Stimulated activated CD4-positive, alpha-beta T cell treated with anti-CD3 and anti-CD28 coated beads, Interleukin-12 subunit alpha, Interleukin-12 subunit beta, amount 100 ng/mL, for 24 hours (primary cell): ENCODE measurements at places on chromosomes 11 and 22.

DNA sequence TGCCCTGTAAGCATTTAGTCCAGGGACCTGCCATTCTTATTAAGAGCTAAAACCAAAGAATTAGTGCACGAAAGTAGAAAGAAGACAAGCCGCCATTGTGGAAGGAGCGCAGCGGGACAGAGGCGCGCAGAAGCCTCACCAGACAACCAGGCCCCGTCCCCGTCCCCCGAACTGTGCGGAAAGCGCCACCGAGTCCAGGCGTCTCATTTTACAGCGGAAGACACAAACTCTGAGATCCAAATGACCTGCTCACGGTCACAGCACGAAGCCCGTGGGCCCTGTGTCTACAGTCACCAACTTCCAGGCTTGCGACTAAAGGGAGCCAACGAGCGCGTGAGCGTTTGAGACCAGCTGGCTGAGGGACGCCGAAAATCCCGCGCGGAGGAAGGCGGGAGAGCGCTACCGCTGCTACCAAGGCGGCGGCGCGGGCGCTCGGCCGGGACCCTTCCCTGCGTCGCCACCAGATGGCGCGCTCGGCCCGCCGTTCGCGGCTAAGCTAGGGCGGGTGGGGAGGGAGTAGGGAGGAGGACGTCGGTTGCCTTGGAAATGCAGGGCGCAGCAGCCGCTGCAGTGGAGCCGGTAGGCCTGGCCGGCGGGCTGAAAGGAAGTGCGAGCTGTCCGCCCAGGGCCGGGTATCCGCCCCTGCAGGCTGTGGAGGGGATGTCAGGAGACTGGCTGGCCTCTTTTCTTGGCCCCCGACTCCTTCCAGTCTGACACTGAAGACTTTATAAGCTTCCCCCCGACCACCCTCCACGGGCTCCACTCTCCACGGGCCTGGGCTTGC, 434 bp upstream of the CCDC83 start:
- peak; percentile 87 for DNase-seq

- no peak for DNase-seq
These were observed 59.2 kb downstream of the CACNG2 start for GRCh38 chr22:36644333-36644757.

DNA sequence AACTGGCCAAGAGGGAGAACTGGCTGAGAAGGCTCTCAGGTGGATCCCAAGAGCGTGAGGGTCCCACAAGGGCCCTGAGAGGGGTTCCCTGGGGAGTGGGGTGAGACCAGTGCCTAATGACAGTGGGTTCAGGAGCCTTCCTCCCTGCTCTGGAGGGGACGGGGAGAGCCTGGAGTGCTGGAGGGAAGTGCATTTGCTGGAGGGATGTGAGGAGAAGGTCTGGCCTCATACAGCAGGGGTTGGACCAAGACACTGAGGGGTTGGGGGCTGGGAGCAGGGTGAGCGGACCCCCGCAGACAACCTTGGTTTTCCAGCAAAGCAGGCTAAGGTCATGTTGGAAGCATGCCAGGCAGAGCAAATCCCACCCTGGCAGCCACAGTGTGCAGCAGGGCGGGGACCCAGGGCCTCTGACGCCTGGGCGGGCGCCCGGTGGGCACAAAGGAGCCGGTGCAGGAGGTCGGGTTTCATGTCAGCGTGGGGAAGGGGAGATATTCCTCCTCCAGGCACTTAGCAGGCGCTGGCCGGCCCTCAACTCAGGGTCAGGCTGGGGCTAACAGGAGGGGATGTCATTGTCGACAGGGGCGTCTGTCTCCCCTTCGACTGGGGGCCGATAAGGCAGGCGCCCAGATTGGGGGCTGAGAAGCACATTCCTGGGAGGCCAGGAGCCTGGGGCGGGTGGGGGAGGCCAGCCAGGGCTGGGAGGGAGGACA, 3.1 kb upstream of the DERL3 start:
- no peak for DNase-seq

DNA sequence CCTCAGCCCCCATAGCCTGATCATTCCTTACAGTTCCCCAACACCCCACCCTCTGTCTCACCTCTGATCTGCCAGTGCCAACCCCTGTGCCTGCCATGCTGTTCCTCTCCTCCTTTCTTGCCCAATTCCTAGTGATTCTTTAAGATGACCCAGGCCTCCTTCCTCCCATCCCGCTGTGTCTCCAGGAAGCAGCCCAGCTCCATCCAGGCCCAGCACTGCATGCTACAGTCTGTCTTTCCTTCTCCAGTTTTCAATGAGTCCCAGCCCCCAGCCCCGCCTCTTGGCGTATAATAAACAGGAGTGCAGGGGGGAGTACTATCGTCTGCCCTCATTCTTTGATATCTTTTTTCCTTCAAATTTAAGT, 12.3 kb downstream of the LTBP3 start:
- DNase-seq = no peak

GRCh38 chr11:58530236-58530635, 22.3 kb upstream of the OR5B21 start:
- no peak for DNase-seq

GRCh38 chr11:126477535-126478305, 122.2 kb downstream of the ST3GAL4 start:
- no peak for DNase-seq

GRCh38 chr11:124109377-124109776, 5.9 kb upstream of the VWA5A start:
- no peak for DNase-seq

DNA sequence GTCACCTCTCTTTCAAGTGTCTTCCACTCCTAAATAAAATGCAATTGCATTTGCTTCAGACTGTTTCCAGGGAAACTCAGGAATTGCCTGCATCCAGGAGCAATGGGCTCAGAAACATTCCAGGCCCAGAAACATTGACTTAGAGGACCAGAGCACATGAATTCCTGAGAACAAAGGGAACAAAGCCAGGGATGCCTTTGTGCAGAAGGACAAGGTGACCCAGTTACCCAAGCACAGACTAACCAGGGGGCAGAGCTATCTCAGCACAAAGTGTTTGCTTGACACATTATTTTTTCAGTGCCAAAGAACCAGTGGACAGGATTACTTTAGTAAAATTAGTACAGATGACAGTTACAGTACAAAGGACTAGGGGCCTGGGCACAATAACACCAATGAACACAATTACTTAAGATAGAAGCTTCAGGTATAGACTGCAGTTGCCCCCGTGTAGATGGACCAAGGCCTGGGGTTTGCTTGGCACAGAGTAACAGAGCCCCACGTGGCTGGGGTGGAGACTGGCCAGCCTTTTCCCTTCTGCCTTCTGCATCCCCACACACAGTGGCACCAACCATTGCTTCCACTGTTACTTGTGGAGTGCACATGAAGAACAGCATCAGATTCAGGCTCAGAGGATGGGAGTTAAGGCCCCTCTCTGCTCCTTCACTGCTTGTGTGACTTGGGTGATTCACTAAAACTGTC, 500.8 kb downstream of the INSC start:
- DNase-seq = no peak

DNA sequence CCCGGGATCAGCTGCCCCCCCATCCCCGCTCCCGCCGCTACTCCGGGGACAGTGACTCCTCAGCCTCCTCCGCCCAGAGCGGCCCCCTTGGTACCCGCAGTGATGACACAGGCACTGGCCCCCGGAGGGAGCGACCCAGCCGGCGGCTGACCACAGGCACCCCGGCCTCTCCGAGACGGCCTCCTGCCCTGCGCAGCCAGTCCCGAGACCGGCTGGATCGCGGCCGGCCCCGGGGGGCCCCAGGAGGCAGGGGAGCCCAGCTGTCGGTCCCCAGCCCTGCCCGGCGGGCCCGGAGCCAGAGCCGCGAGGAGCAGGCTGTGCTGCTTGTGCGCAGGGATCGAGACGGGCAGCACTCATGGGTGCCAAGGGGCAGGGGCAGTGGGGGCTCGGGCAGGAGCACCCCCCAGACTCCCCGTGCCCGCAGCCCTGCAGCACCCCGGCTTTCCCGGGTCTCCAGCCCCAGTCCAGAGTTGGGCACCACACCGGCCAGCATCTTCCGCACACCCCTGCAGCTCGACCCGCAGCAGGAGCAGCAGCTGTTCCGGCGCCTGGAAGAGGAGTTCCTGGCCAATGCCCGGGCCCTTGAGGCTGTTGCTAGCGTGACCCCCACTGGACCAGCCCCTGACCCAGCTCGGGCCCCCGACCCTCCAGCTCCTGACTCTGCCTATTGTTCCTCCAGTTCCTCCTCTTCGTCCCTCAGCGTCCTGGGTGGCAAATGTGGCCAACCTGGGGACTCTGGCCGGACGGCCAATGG, 3.9 kb downstream of the RASL10A start:
- DNase-seq = no peak

DNA sequence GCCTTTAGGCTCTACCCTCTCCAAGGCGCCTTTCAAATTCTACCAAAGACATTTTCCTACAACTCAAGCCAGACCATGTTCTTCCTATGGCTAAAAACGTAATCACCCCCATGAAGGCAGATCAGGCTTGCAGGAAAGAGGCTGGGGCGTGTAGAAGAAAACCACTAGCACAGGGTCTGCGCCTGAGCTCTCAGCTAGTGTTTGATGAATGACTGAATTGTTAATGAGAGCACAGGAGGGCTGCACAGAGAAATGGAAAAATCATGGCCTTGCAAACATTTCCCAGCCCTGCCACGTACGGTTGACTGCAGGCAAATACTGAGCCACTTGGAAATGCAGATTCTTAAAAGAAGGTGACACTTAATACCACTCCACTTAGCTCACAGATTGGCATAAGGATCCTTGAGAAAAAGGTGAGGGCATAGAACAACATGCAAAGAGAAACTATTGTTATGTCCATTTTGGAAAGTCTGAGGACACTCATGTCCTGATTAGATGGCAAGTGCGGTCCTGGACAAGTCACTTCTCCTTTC, 148.6 kb downstream of the NXPE2 start:
- no peak for DNase-seq

GRCh38 chr11:34044664-34045485, 6.7 kb upstream of the CAPRIN1 start:
- peak; percentile 14 for DNase-seq

DNA sequence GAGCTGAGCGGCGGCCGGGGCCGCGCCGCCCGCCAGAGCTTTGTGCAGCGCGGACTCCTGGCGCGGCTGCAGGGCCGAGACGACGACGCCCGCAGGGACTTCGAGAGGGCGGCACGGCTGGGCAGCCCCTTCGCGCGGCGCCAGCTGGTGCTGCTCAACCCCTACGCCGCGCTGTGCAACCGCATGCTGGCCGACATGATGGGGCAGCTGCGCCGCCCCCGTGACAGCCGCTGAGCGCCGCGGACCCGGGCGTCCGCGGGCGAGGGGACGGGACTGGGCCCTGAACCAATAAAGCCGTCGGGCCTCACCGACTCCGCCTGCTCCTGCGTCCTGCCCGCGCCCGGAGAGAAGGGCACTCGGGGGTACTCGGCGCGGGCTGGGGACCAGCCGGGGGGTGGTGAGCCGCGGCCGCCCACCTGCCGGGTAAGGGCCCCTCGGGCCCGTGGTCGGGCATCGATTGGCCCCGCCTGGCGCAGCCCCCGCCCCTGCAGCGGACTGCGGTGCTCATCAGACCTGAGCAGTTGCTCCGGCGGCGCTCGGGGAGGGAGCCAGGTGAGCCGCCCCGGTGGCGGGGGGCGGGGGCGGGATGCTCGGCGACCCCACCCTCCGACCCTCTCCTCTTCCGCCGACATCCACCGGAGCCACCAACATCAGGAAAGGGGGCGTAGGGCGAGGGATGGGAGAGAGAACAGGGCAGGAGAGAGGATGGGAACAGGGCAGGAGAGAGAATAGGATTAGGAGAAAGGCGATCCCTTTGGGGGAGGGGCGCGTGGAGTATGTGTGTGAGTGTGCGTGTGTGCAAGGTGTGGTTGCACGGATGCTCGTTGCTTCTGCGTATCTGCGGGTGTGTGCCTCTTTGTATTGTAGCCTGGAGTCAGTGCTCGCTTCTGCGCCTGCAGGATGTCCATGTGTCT, at the start of gene TMEM25:
TMEM25 (plus strand) TSS at position 510 of the 914 bp plus-strand sequence. CDS start 610 bp downstream, outside the sequence.
- peak; percentile 56 for DNase-seq

GRCh38 chr22:40415531-40416266, 45.3 kb downstream of the SGSM3 start:
- no peak for DNase-seq

DNA sequence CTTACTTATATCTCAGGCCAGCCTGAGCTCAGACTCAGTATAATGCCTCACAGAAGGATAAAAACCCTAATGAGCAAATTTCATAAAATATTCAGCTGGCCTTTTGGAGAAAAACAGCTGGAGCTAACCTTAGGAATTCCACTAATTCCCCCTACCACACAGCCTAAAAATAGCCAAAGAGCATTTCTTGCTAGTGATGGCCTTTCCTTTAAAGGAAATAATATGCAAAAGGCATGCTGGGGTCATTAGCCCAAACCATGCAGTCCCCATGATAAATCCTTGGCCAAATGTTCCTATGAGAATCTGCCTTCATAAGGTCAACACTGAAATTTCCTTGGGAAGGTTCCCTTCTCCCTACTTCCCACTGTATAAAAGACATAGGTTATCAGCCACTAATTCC, 38.2 kb downstream of the SYTL2 start:
- DNase-seq = no peak

DNA sequence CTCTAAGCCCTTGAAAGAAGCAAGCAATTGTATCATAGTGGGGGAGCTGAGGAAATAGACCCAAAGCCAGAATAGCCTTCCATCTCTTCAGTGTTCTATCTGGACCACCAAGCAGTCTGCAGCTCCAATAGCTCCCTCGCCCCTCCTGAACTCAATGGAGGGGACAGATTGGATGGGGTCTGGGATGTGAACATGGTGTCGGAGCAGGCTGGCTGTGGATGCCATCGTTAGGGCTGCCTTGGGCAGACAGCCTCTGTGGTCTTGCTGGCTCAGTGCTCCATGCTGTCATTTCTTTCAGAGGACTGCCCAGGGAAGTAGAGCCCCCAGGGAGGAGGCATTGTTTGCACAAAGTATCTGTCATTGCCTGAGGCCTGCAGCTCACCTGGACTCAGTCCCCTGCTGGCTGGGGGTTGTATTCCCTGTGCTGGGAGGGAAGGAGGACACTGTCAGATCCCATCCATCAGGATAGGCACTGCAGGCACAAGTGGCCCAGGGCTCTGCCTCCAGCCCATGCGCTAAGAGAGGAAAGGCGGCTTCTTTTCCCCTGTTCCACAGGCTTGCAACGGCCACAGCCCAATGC, 537.7 kb downstream of the BUD13 start:
- no peak for DNase-seq

GRCh38 chr11:36311926-36312595, 16.0 kb downstream of the PRR5L start:
- no peak for DNase-seq

DNA sequence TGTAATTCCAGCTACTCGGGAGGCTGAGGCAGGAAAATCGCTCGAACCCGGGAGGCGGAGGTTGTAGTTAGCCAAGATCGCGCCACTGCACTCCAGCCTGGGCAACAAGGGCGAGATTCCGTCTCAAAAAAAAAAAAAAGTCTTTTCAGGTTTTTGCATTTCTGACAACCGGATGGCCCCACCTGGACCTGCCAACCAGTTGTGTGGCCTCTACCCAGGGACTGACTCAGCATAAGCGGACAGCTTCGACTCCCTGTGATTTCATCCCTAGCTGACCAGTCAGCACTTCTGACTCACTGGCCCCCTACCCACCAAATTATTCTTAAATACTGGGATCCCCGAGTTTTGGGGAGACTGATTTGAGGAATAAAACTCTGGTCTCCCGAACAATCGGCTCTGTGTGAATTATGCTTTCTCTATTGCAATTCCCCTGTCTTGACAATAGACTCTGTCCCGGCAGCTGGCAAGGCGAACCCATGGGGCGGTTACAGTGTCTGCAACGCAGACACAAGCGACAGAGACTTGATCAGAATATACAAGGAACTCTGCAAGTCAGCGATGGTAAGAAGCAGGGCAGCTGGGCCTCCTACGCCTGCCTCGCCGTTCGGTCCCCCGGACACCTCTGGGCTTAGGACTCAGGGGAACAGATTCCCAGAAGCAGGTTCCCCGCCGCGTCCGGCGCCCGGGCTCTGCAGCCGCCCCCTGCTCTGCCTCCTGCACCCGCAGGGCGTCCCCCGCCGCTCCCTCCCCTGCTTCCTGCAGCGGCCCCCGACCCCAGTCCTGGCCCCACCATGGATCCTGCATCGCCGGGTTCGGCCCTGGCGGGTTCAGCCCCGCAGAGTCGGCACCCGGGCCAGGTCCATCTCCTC, 741 bp upstream of the TALDO1 start:
- DNase-seq = peak; percentile 26
